ENCODE measurements at places on chromosomes 5 and 9.
A peak's percentile ranks its signal among the peaks of the same experiment; 100 is the strongest.

DNA sequence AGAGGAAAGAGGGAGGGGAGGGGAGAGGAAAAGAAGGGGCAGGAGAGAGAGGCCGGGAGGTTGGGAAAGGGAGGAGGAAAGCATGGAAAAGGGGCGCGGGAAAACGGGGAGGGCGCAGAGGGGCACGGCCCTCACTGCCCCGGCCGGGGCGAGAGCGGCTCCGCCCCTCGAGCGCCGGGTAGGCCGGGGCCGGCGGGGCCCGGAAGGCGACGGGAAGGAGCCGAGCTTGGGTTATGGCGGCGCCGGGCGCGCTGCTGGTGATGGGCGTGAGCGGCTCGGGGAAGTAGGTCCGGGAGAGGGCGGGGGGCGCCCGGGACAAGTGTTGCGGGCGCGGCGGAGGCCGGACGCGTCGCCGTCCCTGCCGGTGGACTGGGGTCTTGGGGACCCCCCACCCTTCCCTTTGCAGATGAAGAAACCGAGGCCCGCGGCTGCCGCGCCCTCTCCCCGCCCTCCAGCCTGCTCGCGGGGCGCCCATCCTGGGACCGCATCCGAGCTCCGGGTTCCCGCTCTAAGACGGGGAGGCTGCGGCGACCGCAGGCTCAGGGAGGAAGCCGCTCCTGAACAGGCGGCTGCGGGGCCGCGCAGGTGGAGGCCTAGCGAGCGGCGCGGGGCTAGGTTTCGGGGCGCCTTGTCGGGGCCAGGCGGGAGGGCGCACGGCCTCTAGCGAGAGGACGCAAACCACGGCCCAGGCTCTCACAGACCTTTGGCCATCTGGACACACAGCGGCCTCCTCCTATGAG is at the start of gene IDNK:
TSS of gene IDNK (plus strand) at position 205 of the 740 bp plus-strand sequence. CDS start at position 234, 29 bp downstream.
- DNase-seq, result peak; percentile 49

GRCh38 chr9:8877753-8878494 is 1078.3 kb upstream of the DMAC1 start:
- no peak for DNase-seq

GRCh38 chr5:176583076-176583475 is 26.9 kb downstream of the GPRIN1 start:
- peak; percentile 16 for DNase-seq

GRCh38 chr9:120742951-120743416 is 28.7 kb upstream of the MEGF9 start:
- peak; percentile 50 for DNase-seq

GRCh38 chr5:107576736-107577393 is 93.9 kb downstream of the EFNA5 start:
- no peak for DNase-seq

DNA sequence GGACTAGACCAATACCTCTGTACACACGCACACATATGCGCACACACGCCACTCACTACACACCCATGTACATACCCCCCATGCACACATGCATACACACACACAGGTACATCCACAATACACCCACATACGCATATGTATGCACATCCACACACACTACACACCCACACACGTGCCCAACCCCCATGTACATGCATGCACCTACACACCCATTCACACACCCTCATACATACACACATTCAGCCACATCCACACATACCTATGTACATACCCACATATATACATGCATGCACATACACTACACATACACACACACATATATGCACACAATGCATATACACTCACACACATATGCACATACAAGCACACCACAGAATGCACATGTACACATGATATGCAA is 107.1 kb downstream of the GADD45G start:
- no peak for DNase-seq

DNA sequence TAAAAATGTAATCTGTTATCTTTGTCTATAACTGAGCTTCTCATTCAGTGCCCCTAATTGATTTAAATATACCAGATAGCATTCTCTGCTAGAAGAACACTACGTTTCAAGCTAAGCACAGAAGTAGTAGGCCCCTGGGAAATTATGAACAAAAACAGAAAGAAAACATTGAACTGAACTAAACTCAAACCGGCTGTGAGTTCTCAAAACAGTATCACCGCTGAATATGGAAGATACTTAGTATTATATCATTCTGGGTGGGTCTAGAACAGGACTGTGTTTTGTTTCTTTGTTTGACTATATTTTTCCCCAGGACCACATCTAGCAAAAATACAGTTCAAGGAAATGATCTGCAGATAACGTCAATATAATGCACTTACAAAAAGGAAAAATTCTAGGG is 95.1 kb upstream of the HMHB1 start:
- no peak for DNase-seq

GRCh38 chr5:173243831-173244305 is 8.9 kb upstream of the NKX2-5 start:
- DNase-seq, result no peak

GRCh38 chr9:81125446-81126092 is 563.8 kb downstream of the TLE1 start:
- DNase-seq, result peak; percentile 66

GRCh38 chr5:96957254-96958049 is 21.6 kb downstream of the LNPEP start:
- no peak for DNase-seq

- DNase-seq, result no peak
Observed at GRCh38 chr9:126357074-126357473, 30.4 kb downstream of the MVB12B start.

DNA sequence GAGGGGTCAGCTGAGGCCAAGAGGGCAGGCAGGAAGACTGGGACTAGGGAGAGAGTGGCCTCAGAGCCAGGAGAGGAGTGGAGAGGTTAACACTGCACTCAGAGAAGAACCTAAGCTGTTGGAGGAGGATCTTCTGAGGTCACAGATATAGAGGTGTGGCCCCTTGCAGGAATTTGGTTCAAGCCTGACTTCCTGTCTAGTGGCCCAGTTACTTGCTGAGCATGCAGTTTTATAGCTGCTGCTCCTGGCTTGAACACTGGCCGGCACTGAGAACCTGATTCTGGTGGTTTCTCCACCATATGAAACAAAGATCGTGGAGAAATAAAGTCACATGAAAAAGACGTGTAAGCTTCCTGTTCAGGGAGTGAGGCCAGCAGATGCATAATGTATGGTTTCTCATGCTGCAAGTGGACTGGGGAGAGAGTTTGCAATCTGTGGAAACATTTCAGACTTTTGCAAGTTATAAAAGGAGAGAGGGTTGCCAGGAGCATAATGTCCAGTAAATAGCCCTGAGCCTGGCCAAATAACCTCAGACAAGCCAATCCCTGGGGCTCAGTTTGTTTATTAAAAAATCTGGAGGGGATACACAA is 82.6 kb downstream of the GALNT10 start:
- peak; percentile 57 for DNase-seq

GRCh38 chr9:110687497-110687896 is 18.9 kb downstream of the MUSK start:
- no peak for DNase-seq

- DNase-seq, result peak; percentile 60
Observed at GRCh38 chr5:176994460-176995121, 12.0 kb downstream of the UIMC1 start.

- peak; percentile 55 for DNase-seq
Observed at GRCh38 chr9:34496149-34496712, 26.6 kb downstream of the ENHO start.

DNA sequence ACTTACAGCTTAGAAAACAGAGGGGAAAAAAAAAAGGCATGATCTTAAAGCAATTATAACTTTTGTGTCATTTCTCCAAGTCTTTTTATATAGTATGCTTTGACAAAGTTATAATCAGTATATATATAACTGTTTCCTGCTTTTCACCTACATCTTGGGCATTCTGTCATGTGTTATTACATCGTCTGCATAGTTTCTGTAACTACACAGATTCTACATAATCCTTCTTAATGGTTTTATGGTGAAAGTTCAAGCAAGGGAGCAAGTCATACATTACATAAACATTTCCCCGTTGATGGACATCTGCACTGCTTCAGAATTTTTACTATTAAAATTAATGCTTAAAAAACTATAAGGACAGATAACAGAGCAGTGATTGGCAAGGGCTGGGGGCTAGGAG is 12.1 kb downstream of the FEM1C start:
- DNase-seq, result peak; percentile 28

DNA sequence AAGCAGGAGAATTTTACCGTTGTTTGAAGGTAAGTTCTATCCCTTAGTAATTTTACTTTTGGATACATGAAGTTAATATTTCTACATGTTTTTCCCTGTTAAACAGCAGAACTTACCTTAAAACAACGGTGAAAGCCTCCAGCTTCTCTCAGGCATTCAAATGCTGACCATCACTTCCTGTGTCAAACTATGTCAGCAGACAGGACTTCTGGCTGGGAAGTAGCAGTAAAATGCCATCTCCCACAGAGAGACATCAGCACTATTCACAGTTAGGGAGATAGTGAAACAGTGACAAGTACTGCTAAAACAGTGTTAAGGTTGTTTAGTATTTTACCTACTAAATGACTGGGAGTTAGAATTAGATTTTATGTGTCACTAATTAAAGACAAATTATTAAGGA is 34.2 kb upstream of the GOLGA1 start:
- DNase-seq, result no peak

- DNase-seq, result no peak
Observed at GRCh38 chr5:16666883-16667398, 50.1 kb upstream of the RETREG1 start.

DNA sequence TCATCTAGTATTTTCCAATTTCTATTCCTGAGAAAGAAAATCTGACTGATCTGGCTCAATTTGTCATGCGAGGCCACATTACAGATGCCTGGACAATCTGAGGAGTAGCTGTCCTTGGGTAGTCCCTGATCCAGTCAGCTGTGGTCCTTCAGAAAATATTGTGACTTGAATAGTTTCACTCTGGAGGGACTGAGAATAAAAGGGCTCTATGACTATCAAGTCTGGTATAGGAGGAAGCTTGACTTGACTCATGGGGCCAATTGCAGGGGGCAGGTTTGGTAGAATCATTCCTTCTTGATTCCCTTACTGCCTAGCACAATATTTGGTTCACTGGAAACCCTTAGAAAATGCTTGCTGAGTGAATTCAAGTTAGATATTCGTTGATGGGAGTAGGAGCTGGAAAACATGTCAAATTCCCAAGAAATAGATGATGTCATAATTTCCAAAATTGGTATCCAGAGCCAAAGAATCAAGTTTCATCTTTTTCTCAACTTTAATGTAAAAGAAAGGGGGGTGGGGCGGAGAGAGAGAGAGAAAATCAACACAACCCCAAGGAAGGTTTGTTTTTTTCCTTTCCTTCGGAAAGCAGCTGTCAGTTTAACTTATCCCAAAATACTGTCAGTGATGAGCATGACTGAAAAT is 32.4 kb upstream of the STX17 start:
- peak; percentile 1 for DNase-seq

DNA sequence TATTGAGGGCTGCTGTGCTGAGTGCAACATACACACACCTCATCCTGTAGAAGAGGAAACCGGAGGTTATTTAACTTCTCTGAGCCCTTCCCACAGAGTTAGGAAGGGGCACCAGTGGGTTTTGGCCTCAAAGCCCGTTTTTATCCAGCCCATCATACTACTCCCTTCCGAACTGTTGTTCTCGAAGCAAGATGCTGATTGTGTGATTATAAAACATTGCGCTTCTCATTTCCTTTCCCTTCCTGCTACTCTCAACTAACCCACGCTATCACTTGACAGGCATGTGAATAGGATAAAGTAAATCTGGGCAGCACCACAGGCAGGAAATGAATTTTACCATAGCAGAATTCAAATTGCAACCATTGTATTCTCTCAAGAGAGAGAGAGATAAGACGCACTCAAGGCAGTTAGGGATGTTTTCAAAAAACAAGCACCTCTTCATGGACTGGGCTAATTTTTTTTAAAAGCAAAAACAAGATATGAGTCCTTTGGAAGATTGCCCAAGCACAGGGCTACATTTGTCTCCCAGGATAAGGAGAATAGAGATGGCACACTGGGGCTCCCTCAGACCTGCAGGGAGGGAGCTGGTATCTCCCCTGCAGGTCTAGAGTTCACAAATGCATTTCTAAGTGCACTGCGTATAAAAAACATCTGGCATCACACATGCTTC is 52.6 kb downstream of the GNA14 start:
- no peak for DNase-seq

DNA sequence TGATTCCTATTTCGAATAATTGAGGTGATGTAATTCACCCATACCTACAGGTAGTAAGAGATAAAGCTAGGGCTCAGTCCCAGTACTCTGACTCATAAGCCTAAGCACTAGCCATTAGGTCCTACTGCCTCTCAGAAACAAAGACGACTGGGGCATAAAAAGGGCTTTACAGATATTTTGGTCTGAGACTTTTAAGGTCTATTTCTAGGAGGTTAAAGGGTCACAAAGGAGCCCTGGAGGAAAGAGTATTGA is 69.8 kb downstream of the SGCD start:
- no peak for DNase-seq

GRCh38 chr5:71953866-71954265 is 153.4 kb upstream of the MAP1B start:
- DNase-seq, result no peak

GRCh38 chr5:2293906-2294305 is 411.2 kb upstream of the IRX4 start:
- DNase-seq, result no peak

GRCh38 chr9:131892162-131892707 is 152.4 kb upstream of the RAPGEF1 start:
- DNase-seq, result peak; percentile 14

GRCh38 chr9:70134360-70134759 is 90.7 kb downstream of the MAMDC2 start:
- DNase-seq, result no peak

DNA sequence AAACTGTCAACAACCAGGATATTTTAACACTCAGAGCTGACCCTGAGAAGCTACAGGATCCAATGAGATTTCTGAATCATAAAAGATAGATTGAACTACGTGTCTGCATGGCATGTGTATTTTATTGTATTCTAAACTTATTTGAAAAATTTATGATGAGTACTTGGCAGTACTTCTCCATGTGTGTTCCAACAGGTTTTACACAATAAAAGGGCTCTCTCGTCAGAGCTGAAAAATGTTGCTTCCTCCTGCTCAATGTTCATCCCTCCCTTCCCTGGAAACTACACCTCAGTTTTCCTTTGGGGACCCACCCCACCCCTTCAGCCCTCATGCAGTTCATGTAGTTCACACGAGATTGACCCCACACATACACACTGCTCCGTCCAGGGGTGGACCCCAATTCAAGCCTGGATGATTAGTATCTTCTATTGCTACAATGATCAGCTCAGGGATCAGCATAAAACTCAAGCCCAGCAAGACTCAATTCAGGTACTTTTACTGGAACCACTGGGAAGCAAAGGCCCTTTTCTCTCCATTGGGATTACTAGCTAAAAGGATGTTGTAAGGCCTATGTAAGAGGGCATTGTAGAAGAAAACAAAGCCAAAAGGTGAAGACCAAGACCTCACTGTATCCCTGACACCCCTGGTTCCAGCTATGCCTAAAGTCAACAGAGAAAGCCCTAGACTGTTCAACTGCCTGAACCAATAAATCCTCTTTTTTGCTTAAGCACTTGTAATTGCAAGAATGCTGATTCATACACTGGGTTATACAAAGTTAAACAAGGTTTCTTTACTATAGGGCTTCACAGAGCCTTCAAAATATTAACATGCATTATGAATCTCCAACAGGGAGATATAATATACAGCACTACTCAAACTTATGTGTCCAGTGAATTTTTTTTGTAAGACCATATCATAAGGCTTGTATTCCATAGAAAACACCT is 112.6 kb downstream of the SAXO1 start:
- peak; percentile 18 for DNase-seq
